ENCODE measurements at places on chromosomes 2 and 18.

DNA sequence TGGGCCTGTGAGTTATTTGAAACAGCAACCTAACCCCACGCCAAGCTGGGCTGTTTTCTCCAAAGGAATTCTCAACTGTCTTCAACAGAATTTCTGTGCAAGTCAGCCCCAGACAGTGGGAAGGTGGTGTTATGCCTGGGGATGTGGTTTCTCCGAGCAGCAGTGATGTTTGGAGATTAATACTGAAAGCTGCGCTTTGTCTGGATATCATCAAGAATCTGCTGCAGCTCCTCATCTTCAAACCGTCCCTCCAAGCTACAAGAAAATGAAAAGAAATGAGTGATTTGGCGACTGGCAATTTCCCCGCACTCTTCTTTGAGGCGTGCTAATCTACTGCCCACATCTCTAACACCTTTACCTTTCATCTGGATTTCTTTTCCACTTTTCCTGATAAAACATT lies 10.0 kb downstream of the POLR2D start:
- no peak for DNase-seq

- DNase-seq: no peak
Observed at GRCh38 chr18:6054256-6054842, 159.0 kb upstream of the TMEM200C start.

- DNase-seq: no peak
Observed at GRCh38 chr2:237227592-237228280, 142.0 kb downstream of the COPS8 start.

DNA sequence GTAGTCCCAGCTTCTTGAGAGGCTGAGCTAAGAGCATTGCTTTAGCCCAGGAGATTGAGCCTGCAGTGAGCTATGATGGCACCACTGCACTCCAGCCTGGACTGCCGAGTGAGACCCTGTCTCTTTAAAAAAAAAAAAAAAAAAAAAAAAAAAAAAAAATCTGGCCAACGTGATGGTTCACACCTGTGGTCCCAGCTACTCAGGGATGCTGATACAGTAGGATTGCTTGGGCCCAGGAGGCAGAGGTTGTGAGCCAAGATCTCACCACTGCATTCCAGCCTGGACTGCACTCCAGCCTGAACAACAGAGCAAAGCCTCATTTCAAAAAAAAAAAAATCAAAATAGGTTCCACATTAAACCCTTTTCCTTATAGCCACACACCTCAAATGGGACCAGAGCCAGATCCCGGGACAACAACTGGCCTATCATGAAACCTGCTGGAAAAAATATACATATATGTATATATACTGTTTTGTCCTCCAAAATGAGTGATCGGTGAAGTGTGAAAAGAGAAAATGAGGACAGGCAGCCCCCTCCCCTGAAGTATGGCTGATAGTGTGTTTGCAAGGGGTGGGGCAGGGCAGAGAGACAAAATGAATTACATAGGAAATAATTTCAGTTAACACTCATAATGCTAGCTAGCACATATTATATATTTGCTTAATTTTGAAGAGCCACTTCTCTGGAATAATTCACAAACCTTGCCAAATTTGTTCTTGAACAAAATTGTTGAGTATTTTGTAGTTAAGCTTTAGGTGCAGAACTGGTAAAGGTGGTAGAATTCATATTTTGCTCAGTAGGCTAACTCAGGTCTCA lies 22.9 kb downstream of the MAPRE2 start:
- no peak for DNase-seq

GRCh38 chr2:3039188-3040065 lies 338.2 kb downstream of the EIPR1 start:
- no peak for DNase-seq

GRCh38 chr18:75790796-75791195 lies 363.3 kb upstream of the SMIM21 start:
- no peak for DNase-seq

DNA sequence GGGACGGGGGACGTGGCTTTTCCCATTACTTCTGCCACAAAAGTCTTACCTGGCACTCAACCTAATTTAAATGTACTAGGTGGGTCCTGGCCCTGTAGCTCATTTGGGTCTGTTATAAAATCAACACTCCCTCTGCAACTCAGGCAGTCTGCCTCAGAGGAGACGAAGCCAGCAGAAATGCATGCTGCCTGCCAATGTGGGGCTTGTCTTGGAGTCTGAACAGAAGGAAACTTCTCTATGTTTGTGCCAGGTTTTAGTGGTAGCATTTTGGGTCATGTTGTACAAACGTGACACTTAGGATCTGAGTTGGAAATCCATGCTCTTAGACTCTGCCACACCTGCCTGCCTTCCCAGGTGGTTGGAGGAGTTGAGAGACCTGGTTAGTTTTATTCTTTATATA lies 292.5 kb upstream of the FAM98A start:
- DNase-seq: no peak

GRCh38 chr2:62685256-62685655 lies 20.3 kb upstream of the EHBP1 start:
- DNase-seq: no peak

DNA sequence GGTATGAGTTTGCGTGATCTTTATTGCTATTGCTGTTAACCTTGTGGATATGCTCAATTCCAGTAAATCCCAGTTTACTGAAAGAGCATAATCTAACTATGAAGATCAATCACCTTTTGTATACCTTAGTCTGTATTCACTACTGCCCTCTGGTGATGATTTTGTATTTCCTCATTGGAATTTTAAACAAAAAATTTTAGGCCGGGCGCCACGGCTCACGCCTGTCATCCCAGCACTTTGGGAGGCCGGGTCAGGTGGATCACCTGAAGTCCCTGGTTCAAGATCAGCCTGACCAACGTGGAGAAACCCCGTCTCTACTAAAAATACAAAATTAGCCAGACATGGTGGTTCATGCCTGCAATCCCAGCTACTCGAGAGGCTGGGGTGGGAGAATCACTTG lies 5.1 kb downstream of the COMMD1 start:
- no peak for DNase-seq

DNA sequence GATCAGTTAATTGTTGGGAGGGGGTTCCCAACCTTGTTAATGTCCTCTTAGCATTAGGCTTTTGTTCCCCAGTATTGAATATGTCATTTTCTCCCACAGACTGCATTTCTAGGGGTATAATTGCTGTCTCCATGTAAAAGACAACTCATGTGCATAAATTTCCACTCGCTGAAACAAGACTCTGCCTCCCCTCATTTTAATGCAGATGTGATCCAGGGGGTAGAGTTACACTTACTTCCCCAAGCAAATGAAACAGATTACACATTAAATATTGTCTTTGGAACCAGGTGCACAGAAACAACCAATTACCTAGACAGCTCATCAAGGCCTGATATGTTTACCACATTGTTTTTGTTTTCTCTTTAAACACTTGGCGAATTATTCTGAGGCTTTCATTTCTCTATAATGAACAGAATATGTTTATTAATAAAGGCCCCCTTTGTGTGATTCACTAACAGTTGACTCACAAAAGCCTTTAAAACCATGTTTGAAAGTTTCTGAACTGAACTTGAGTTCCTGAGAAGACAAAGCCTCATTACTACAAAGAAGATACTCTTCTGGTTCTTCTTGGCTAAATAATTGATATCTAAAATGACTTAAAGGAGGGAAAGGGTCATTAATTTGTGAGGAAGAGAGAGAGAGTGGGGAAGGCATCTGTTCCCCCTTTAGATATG lies 15.0 kb upstream of the ACVR1 start:
- no peak for DNase-seq

GRCh38 chr18:79494936-79495335 lies 99.2 kb downstream of the NFATC1 start:
- DNase-seq: no peak

GRCh38 chr2:44943693-44944101 lies 2.2 kb downstream of the SIX3 start:
- DNase-seq: no peak

- no peak for DNase-seq
Observed at GRCh38 chr2:2847209-2847676, 516.2 kb upstream of the MYT1L start.

DNA sequence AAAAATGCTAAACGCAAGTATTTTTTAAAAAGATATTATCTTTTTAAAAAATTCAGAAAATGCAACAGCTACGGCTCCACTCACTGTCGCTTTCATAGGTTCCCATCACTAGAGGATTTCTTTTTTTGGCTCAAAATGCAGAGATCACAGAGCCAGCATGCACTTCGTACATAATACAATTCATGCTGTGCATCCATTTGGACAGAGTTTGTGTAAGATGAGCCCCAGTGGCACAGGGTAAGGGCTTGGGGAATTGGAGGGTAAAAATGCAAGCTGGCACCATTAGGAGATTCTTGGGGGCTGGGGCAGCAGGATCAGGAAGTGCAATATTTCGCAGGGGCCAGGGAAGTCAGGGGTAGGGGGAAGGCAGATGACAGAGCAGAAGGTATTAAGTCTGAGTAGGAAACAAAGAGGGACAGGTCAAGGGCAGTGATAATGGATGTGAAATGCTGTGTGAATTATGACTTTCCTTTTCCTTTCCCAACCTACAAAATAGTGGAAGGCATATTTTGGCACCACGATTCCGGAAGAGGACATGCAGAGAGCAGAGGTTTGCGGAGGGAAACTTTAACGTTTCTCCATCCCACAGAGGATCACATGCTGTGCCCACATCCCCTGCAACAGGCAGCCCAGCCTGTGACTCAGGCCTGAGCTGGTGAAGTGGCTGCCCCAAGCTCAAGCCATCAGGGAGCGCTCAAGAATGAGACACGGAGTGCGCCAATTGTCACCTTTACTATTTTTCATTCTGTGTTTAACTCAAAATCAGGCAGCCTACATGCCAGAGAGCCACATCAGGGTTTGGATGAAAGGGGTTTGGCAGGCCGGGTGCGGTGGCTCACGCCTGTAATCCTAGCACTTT lies 4.7 kb downstream of the CAPG start:
- peak; percentile 72 for DNase-seq

DNA sequence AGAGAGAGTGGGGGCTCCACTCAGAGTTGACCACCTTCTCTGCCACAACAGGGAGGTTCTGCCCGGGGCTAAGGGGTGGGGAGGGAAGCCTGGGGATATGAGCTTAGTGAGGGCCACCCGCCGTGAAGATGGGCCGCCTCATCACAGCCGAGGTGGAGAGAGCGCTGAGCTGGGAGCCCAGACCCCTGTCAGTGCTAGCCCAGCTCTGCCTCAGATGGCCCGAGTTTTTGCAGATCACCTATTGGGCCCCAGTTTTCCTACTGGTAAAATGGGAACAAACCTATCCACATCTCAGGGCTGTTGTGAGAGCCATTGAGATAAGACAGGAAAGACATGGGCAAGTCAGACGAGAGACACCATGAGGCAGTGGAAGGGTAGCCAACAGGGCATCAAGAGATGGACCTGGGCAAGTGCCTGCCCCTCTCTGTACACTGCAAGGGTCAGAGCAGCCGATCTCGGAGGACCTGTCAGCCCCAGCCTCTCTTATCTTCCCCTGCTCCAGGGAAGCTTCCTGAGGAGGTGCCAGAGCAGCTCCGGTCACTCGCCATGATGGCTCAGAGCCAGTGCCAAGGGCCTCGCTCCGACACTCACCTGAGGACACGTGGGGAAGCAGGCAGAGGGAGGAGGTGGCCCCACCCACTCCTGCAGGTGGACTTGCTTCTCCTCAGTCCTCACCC lies 88.9 kb downstream of the MCFD2 start:
- DNase-seq: no peak

GRCh38 chr2:170305711-170306110 lies 127.8 kb downstream of the MYO3B start:
- DNase-seq: no peak

GRCh38 chr2:128347701-128348539 lies 29.3 kb upstream of the HS6ST1 start:
- DNase-seq: no peak

DNA sequence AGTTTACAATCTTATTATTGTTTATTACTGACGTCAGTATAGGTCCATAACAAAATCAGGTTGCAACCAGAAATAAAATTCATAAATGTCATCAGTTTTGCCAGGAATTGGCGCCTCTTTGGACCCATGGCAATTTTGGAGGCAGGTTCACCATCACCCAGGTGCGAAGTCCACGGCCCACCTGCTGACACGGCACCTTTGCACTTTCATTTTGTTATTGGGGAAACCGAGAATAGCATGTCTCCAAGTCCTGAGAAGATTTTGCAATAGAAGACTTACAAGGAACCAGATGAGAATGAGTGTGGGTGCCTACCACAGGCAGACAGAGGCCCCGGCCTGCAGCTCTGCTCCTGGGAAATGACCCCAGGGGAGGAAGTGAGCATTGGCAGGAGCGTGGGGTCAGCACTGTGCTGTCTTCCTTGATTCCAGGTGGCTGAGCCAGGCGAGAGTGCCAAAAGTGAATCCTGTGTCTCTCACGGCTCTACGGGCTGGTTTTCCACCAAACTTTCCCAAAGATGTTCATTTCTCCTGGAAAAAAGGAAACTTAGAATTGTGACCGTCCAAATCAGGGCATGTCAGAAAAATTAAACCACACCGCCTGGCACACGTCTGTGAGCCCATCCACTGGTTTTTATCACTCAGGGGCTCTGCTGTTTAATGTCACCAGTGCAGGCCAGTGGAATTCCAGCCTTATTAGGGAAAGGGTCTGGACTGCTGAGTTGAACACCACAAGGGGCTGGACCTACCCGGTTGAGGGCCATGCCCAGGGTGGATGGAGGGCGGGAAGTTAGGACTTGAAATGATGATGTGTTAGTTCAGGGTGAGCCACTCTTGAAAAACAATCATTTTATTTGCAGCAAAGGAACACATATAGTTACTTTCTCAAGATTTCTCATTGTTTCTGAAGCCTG lies 96.5 kb downstream of the PTGR3 start:
- no peak for DNase-seq

- no peak for DNase-seq
Observed at GRCh38 chr2:118049816-118050140, 35.9 kb upstream of the CCDC93 start.

GRCh38 chr2:47519604-47520301 lies 116.8 kb downstream of the MSH2 start:
- DNase-seq: no peak

DNA sequence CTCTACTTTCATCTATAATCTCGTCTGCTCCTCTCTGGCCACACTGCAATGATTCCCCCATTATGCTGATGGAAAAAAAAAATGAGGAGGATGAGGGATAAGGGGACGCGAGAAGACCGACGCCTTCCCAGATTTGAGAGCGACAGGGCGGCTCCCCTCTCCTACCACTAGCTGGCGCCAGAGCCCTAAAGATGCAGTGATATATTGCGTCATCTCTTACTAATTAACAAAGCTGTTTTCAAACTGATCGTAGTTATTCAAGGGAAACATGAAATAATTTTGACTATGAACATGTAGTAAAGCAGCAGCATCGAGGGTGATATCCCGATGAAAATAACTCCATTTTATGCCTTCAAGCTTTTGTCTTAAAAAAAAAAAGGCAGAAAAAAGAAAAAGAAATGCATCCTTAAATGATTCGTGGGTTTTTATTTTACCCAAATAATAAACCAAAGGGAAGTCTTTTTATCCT lies 48.0 kb upstream of the HNRNPA3 start:
- DNase-seq: peak; percentile 55

GRCh38 chr2:166170356-166170755 lies 42.5 kb upstream of the SCN1A start:
- no peak for DNase-seq

DNA sequence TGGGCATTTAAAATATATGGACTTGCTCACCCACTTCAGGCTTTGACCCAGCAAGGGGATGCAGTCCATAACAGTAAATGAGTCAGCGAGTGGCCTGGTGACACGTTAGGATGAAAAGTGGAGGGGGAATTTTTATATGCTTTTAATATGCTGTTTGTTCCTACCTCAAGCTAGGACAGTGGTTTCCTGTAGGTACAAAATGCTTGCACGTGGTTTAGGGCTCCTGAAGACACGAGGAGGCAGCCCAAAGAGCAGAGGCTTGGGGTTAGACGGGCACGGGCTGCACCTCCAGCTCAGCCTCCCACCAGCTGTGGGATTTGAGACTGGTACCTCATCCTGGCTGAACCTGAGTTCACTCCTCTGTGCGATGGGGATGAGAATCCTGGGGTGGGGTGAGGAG lies 306.2 kb upstream of the CXCR4 start:
- DNase-seq: no peak

Measured in stimulated activated CD8-positive, alpha-beta memory T cell treated with anti-CD3 and anti-CD28 coated beads, Interleukin-7, amount 100 ng/mL, for 4 hours (primary cell).